Ovary (tissue), 10 donors: ENCODE measurements at places on chromosomes 11 and 22. TPM values are rescaled to one million over a fixed set of nuclear protein-coding genes. Genes with fewer than 3 reads are reported as not detected.
A peak's percentile ranks its signal among the peaks of the same experiment; 100 is the strongest.

The RIBC2 gene
- total RNA-seq = 1.8 TPM

The H19 gene
- total RNA-seq = 1,527 TPM

DNA sequence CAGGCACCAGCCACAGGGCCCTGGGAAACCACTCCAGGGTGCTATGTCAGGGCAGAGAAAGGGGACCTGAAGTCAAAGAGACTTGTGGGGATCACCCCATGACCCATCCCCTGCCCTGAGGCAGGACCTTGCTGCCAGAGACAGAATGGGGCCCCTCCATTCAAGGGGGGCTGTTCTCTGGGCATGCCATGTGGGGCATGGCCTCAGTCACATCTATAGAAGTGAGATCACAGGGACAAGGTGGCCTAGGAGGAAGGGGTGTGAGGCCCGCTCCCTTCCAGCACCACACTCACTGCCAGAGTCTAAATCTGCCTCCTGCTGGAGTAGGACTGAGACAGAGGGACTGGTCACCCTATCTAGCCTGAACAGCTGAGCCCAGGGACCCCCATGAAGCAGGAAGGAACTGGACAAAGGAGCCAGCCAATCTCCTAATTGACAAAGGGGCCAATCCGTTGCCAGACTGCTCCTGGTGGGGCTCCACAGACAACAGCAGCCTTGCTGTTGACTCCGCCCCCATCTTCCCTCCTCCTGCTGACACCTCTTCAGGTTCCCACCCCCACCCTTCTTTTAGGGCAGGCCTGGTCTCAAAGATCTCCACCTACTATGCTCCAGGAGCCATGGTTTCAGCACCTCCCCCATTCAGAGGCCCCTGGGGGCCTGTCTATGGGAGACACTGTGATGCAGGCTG, 26.0 kb downstream of the NEAT1 start:
- DNase-seq = no peak
- H3K36me3 ChIP-seq = no peaks in the 10 kb centered on the region
- no peaks in the 10 kb centered on the region for H3K27me3 ChIP-seq
- no peak overlapping the region for H3K27ac ChIP-seq
- H3K4me3 ChIP-seq = no peak overlapping the region

The OR8A1 gene
- not detected for total RNA-seq

The DUSP8 gene
- total RNA-seq = 0.65 TPM

The NPAS4 gene
- total RNA-seq = 0.32 TPM

The CBLIF gene
- total RNA-seq = not detected

DNA sequence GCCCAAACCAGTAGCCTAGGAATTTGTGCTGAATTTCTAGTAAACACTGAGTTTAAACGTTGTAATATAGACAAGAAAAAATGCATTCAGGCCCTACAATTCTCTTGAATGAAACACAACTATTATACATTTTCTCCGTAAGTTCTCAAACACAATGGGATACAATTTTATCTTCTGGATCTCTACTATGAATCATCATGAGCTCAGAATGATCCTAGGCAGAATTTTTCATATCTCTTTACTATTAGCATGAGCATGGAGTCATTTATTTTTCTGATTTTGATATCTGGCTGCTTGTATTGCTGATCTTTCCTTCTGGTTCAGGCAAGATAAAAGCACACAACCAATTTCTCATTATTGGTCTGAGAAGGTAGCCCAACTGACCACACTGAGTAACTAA, 1123.4 kb upstream of the RAG2 start:
- no peak for DNase-seq
- H3K36me3 ChIP-seq = no peaks in the 10 kb centered on the region
- H3K4me3 ChIP-seq = no peak overlapping the region
- no peaks in the 10 kb centered on the region for H3K4me1 ChIP-seq
- H3K27me3 ChIP-seq = no peaks in the 10 kb centered on the region

GRCh38 chr22:28911304-28911690, 27.9 kb downstream of the ZNRF3 start:
- peak overlapping the region; percentile 7 for H3K27ac ChIP-seq
- no peak for DNase-seq
- no peaks in the 10 kb centered on the region for H3K27me3 ChIP-seq
- no peak overlapping the region for H3K4me3 ChIP-seq
- H3K4me1 ChIP-seq = peaks cover 29% of the 10 kb centered on the region
- no peaks in the 10 kb centered on the region for H3K36me3 ChIP-seq

DNA sequence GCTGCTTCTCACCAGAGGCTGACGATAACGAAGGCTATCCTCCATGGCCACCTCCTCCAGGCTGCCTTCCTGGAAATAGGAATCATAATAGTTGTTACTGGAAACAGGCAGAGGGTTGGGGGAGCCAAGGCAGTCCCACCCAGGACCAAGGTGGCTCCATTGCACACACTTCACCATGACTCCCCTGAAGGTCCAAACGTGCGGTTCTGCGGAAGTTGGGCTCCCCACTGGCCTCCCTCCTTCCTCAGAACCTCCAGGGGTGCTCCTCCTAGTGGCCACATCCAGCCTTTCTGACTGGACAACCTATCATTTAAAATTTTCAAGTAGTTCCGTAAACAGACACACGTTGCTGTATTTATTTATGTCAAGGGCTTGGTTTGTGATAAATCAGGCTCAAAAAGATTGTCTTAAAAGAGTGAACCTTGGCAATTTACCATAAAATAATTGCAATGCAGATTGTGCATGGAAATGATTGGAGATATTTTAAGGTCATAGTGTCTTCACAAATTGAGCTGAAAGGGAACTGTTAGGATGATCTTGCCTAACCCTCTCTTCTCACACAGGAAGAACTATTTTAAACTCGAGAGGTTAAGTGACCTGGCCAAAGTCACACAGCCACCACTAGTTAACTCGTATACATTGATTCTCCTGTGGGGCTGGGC, 1.4 kb upstream of the TCN2 start:
- no peaks in the 10 kb centered on the region for H3K36me3 ChIP-seq
- peak overlapping the region; percentile 49 for H3K4me3 ChIP-seq
- no peaks in the 10 kb centered on the region for H3K27me3 ChIP-seq
- peak; percentile 47 for DNase-seq

GRCh38 chr11:35526370-35526792, 965 bp upstream of the PAMR1 start:
- no peak overlapping the region for H3K27ac ChIP-seq
- H3K27me3 ChIP-seq = no peaks in the 10 kb centered on the region
- no peaks in the 10 kb centered on the region for H3K4me1 ChIP-seq
- H3K36me3 ChIP-seq = no peaks in the 10 kb centered on the region

GRCh38 chr22:24810043-24810749, 4.2 kb downstream of the SGSM1 start:
- H3K36me3 ChIP-seq = no peaks in the 10 kb centered on the region
- H3K27me3 ChIP-seq = no peaks in the 10 kb centered on the region
- H3K4me1 ChIP-seq = peaks cover 2% of the 10 kb centered on the region
- no peak for DNase-seq

GRCh38 chr11:41099654-41100053, 359.8 kb downstream of the LRRC4C start:
- H3K4me1 ChIP-seq = no peaks in the 10 kb centered on the region
- H3K4me3 ChIP-seq = no peak overlapping the region
- H3K27me3 ChIP-seq = no peaks in the 10 kb centered on the region

DNA sequence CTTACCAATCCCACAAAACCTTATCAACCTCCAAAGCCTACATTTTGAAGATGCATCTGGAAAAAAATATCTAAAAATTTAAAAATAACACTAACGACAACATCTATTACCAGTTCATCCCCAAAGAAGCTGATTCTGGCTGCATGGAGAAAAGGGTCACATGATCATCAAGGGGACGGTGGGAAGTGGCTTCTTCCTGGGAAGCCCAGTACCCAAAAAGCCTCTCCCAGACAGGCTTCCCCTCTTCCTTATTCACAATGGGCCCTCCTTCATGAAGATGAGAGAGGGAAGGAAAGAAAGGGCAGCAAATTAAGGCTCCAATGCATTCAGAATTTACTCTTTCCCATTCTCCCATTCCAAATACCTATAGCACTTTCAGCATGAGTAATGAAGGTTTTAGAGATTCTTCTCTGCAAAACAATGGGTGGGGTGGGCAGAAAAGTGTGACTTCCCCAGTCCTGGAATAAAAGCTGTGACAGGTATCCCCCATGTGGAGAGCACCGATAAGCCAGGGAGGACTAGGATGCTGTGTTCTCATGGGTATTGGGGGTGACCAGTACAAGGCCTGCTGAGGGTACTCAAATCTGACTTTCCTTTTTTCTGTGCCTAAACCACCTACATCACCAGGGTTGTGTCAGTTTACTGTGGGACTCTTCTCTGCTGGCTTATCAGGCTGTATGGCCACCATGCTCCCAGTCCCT, 88.2 kb downstream of the SIK3 start:
- H3K27me3 ChIP-seq = no peaks in the 10 kb centered on the region
- peaks cover 6% of the 10 kb centered on the region for H3K4me1 ChIP-seq
- no peak for DNase-seq
- no peak overlapping the region for H3K4me3 ChIP-seq
- no peaks in the 10 kb centered on the region for H3K36me3 ChIP-seq

- no peak for DNase-seq
- peak overlapping the region; percentile 48 for H3K27ac ChIP-seq
- no peaks in the 10 kb centered on the region for H3K27me3 ChIP-seq
- no peaks in the 10 kb centered on the region for H3K36me3 ChIP-seq
These were observed 154.8 kb upstream of the RASSF10 start for GRCh38 chr11:12854297-12854661.

The OR4C46 gene
- total RNA-seq = not detected

DNA sequence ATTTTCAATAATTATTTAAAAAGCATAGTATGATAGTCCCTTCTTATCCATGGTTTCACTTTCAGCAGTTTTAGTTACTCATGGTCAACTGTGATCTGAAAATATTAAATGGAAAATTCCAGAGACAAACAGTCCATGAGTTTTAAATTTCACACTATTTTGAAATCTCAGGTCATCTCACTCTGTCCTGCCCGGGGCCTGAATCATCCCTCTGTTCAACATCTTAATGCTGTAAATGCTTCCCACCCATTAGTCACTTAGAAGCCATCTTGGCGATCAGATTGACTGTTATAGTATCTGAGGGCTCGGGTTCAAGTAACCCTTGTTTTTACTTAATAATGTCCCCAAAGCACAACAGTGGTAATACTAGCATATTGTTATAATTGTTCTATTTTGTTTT, 1509.3 kb downstream of the FAM181B start:
- H3K4me3 ChIP-seq = no peak overlapping the region
- no peak for DNase-seq
- no peaks in the 10 kb centered on the region for H3K4me1 ChIP-seq
- H3K27ac ChIP-seq = no peak overlapping the region

DNA sequence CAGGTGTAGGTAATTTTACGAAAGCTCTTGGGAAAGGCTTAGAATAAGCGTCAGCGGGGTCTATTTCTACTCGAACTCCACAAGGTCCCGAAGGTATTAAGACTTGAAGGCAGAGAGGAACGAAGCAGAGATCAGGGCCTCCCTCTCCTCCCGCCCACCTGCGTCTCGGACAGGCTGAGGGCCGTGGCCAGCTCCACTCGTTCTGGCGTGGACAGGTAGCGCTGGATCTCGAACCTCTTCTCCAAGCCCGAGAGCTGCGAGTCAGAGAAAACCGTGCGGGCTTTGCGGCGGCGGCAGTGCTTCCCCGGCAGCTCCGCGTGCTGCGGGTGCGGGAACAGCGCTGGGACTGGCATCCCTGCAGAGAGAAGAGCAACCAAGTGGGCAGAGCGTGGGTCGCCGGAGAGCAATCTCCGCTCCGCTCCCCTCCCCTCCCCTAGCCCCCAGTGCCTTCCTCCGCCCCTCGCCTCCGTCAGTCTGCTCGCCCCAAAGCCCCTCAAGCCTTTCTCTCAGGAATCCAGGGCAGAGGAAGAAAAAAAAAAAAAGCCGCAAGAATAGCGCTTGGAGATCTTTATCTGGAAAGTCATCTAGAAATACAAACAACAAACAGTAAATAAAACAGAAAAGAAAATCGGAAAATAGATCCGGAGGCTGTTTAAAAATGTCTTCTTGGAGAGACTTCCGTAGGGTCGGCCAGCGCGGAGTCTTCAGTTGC, 2.4 kb downstream of the BSX start:
- H3K27ac ChIP-seq = no peak overlapping the region
- H3K4me1 ChIP-seq = no peaks in the 10 kb centered on the region
- no peak overlapping the region for H3K4me3 ChIP-seq
- no peaks in the 10 kb centered on the region for H3K27me3 ChIP-seq
- H3K36me3 ChIP-seq = no peaks in the 10 kb centered on the region

GRCh38 chr11:126060757-126061171, 1.9 kb downstream of the CDON start:
- no peaks in the 10 kb centered on the region for H3K27me3 ChIP-seq
- H3K4me1 ChIP-seq = peaks cover 4% of the 10 kb centered on the region
- H3K36me3 ChIP-seq = no peaks in the 10 kb centered on the region
- peak overlapping the region; percentile 93 for H3K4me3 ChIP-seq
- no peak for DNase-seq

DNA sequence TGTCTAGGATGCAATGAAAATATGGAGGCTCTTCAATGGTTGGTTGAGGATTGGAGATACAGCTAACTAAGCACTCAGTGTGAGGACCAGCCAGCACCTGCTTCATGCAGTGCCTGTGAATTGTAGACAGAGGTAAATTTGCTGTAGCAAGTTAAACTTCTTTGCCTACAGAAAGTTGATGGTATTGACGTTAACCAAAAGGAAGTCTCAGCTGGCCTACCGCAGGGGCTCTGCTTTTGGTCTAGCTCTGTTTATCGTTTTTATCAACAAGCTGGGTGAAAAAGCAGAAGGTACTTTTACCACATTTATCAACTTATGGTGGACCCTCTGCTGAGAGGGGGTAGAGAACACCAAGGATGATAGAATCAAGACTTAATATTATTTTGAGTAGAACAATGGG, 51.6 kb downstream of the GRAMD1B start:
- H3K4me3 ChIP-seq = no peak overlapping the region
- no peak for DNase-seq
- no peak overlapping the region for H3K27ac ChIP-seq
- H3K4me1 ChIP-seq = no peaks in the 10 kb centered on the region

The GVQW3 gene
- 3.8 TPM for total RNA-seq

DNA sequence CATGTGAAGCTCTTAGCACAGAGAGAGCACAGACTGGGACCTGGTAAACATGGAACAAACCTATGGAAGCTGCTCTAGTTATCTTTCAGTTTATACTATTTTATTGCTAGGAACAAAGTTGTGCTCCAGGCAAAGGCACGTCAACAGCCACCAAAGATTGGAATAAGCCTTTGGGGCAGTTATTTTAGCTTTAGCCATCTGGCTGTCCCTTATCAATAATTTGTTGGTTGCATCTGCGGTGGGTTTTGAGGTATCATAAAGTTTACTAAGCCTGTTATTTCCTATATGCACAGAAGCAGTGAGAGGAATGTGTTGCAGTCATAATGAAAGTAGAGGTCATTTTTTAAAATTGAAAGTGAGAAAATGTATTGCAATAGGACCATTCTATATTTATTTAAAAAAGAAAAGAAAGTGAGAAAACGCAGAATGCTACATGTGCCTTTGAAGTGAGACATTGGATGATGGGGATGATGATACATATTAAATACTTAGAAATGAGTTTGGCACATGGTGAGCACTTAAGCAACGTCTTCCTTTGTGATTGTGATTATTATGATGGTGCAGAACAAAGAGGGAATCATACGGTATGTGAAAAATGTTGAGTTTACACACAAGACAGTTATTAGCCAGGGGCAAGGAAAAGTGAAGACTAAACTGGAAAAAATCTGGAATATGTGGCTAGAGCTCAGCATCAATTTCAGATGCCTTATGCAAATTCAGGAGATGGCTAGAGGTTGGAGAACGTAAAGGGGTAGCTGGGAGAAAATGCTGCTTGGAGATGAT, 58.3 kb downstream of the PRR5L start:
- no peaks in the 10 kb centered on the region for H3K27me3 ChIP-seq
- H3K4me1 ChIP-seq = no peaks in the 10 kb centered on the region
- H3K4me3 ChIP-seq = no peak overlapping the region
- DNase-seq = no peak
- H3K27ac ChIP-seq = no peak overlapping the region

The PHOX2A gene
- not detected for total RNA-seq
